ENCODE measurements at places on chromosomes 2 and 18. TPM values are rescaled to one million over a fixed set of nuclear protein-coding genes. Genes with fewer than 3 reads are reported as not detected.

DNA sequence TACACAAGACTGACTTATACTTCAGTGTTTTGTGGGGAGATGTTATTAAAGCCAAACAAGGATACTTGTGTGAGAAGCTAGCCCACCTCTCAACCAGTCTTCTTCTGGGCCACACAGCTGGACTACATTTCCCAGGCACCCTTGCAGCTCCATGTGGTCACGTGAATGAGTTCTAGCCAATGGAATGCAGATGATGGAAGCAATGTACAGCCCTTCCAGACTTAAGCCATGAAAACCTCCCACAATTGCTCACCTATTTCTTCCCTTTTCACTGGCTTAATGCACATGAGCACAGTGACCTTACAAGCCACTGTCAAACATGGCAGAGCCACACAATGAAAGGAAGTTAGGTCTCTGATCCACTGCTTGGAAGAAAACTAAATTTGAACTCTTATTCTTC, 20.4 kb upstream of the FEZ2 start:
- no peak for DNase-seq

GRCh38 chr2:143623231-143623908, 494.2 kb downstream of the ARHGAP15 start:
- DNase-seq: no peak

- DNase-seq: no peak
Observed at GRCh38 chr2:145797692-145798091, 1277.8 kb upstream of the ZEB2 start.

- no peak for DNase-seq
Observed at GRCh38 chr2:45973426-45973825, 322.0 kb downstream of the PRKCE start.

- DNase-seq: no peak
Observed at GRCh38 chr18:76894566-76895346, 72.4 kb downstream of the ZNF236 start.

DNA sequence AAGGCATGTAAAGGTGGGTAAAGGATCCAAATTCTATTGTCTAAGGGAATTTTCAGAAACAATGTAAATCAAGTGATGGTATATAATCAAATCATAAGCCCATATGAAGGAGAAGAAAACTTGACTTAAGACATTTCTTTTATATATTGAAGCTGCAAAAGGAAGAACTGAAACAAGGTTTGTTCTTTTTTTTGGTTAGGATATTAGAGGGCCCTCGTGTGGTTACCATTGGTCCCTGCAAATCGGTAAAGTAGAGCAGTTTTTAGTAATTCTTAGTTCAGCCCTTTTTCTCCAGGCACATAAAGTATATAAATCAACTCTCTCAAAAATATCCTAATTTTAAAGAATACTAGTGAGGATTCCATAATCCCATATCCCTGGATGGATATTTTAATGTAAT, 105.6 kb upstream of the STK17B start:
- no peak for DNase-seq

- no peak for DNase-seq
Observed at GRCh38 chr2:240873098-240873788, 4.6 kb downstream of the AGXT start.

- DNase-seq: no peak
Observed at GRCh38 chr2:119025762-119026351, 83.9 kb downstream of the MARCO start.

DNA sequence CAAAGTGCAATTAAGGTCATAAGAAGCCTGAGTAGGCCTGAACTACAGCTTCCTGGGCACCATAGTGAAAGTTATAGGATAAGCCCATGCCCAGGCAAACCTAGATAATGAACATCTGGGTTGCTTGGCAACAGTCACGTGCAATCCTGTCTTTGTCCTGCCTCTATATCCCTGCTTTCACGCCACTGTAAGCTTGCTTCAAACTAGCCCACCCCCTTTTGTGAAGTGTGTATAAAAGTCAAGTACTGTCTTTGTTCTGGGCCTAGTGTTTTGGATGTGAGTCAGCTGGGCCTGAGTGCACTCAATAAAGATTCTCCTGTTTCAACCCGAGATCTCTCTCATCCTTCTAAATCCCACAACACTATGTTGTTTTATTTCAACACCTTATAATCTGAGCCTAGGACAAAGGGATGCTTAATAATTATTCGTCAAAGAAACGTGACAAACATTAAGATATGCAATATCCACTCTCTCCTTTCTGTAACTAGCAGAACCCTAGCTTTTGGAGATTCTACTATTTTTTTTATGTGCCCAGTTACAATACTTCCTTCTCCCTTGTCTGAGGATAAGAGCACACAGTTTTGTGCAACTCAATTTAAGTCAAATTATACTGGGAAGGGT, 927.8 kb downstream of the SUCLG1 start:
- DNase-seq: no peak

DNA sequence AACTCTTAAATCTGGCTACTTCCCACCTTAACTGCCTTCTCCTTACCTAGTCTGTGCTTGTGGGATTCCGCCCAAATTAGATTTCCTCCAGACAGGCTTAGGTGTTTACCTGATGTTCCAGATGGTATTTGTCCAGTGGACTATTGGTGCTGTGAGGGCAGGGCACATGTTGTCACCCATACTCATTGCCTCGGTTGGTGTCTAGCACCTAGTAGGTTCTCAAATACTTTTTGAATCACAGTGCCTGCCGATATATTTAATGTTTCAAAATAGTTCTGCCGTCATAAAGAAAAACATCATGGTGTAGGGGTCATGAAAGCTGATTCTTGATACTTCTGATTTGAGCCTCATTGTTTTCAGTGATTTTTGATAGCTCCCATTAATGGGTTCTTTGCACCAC, 1.1 kb downstream of the SEPTIN2 start:
- no peak for DNase-seq

GRCh38 chr2:19748073-19748375, 153.8 kb downstream of the TTC32 start:
- DNase-seq: no peak

GRCh38 chr18:63975628-63976027, 5.7 kb downstream of the SERPINB8 start:
- no peak for DNase-seq

DNA sequence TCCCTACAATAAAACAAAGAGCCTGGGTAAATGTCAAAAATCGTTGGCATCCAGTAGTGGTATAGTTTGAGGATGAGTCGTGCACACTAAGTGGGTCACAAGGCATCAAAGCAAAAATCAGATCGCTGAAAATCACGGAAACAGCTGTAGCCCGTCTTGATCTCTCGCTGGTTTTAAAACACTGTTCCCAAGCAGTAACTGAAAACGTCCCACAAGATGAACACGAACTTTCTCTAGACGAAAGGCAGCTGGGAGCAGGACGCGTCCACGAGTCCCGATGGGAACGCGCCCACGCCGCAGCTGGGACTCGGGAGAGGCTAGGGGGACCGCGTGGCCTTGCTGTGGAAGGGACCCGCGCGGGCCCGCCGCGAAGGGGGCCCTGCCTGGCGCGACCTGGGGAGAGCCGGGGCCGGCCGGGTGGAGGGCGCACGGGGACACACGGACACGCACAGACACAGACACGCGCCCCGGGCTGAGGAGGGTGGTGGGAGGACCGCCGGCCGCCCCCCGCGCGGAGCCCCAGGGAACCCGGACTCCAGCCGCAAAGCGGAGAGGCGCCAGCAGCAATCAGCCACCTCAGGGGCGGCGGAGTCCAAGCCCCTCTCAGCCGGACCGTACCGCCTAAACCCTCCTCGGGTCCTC, 651 bp downstream of the STK17B start:
- no peak for DNase-seq

GRCh38 chr18:79421275-79421857, 25.6 kb downstream of the NFATC1 start:
- no peak for DNase-seq

DNA sequence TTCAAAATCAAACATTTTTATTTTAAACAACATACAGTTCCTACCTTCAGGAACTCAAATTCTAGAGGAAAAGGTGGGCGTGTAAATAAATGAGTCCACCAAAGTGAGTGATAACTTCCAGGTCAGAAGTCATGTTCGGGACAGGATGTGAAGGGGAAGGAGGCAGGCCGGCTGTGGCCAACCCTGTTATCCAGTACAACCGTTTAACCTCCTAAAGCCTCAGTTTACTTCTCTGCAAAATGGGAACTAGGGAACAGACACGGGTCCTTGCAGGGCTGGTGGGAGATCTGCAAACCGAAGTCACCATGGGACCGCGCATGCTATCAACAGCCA, 373 bp downstream of the EIPR1 start:
- no peak for DNase-seq

DNA sequence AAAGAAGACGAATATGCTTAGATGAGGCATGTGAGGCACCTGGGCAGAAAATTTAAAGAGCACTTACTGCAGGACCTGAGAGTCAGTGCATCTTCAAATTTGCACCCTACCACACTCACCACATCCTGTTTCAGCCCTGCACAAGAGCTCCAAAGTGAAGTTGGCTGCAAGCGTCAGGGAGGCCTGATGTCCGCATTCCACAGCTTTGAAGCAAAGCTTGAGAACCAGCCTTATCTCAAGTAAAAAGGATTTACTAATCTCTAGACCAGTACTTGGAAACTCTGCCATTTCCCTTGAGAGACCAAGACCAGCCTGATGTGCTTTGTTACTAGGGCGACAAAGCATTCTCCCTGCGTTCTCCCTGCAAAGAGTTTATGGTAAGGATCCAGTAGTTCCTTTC, 3.4 kb upstream of the ASNSD1 start:
- peak; percentile 61 for DNase-seq

GRCh38 chr2:98467082-98467536, 22.5 kb downstream of the INPP4A start:
- no peak for DNase-seq

DNA sequence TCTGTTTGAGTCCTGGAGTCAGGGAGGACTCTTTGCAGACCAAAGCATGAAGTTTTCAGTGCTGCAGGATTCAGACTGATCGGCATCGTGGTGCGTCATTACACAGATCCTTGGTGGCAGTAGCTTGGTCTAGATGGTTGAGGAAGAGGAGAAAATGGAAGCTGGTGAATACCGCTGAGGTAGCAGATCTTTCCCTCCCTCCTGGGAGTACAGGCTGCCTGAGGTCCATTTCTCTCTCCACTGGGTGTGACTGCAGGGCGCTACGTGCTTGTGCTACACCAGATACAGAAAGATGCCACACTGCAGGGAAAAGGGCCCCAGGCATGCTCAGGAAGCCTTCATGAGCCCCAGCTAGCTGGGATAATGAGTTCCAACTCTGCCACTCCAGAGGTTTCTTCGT, 3.3 kb upstream of the CNDP1 start:
- DNase-seq: no peak

DNA sequence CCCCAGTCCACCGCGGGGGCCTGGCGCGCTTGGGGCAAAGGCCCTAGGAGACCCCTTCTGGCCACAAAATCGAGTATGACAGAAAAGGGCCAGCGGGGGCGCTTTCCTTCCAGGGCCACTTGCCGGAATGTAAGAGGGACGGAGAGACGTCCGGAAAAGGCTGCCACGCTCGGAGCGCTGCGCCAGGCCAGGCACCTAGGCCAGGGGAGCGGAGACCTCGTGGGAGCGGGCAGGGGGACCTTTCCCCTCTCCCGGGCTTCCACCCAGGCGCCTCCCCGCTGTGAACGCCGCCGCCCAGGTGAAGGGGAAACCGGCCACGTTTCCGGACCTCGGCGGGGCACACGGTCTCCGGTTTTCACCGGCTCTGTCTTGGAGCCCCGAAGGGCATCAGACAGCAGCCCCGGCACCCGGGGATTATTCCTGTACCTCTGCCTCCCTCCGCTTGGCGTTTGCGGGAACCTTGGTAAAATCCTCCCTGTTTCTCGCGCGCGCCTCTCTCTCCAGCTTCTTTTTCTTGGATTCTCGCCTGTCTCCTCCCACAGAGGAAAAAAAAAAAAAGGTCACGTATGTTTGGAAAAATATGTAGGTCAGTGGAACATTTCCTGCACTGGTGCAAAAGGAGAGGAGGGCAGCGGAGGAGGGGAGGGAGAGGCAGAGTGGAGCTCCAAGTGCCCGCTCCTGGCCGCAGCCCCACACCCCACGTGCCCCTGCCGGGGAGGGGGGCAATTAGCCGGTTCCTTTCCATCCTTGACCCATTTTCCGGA, 1.2 kb upstream of the NPAS2 start:
- DNase-seq: no peak

DNA sequence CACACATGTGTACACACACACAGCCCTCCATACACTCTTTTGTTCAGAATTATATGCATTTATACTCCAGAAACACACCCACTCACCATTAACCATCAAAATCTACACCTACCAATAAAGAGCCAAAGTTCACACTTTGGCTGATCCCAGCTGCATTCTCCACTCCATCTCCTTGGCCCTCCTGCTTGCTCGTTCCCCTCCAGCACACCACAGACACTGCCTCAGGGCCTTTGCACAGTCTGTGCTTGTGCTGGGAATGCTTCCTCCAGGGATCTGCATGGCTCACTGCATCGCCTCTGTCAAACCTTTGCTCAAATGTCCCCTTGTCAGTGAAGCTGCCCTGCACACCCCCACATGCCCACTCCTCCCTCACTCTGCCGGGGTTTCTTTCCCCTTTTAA, 46.0 kb downstream of the POMC start:
- no peak for DNase-seq

DNA sequence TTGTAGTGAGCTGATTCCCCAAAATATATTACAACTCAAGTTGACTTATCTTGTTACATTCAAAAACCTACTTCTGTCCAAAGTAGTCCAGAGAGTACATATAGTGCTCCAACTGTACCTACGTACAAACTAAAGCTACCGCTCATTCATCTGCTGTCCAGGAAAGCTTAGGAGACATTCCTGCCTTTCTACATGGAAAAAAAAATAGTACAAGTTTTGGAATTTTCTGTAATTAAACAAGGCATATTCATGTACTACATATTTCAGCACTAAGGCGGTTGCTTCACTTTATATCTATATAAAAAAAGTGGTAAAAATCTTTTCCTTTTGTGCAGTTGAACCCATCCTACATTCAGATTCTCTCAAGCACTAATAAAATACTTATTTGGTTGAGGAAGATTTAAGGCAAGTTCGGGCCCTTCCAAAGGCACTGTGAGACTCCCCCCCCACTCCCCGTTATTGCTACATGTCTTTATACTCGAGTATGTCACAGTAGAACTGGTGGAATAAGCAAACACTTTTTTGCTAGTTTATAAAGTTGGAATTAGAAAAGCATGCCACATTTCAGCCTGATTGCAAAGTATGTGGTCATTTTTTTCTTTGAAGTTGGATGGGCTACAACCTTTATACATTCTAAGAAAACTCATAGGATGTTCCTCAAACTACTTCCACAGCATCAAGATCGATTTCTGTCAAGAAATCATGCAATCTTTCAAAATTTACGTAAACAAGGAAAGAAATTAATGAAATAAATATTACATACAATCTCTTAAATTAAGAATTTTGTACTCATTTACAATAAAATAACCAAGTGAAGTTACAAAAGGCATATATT, 3.7 kb downstream of the ZFP36L2 start:
- DNase-seq: no peak

- no peak for DNase-seq
Observed at GRCh38 chr2:176039375-176039774, 37.3 kb upstream of the LNPK start.

The TNFRSF11A gene
- 22.9 TPM for total RNA-seq

The CDK15 gene
- not detected for total RNA-seq

The FAP gene
- not detected for total RNA-seq

The EFEMP1 gene
- total RNA-seq: not detected

The IL36RN gene
- not detected for total RNA-seq

The TDRD15 gene
- total RNA-seq: not detected

The TXNL4A gene
- total RNA-seq: 190 TPM

The ARHGAP15 gene
- total RNA-seq: 64.3 TPM

The MAPRE3 gene
- 3.7 TPM for total RNA-seq

The SP9 gene
- total RNA-seq: not detected

The MARCO gene
- not detected for total RNA-seq

The KLHL41 gene
- total RNA-seq: not detected

The ACVR2A gene
- 3.6 TPM for total RNA-seq

The LCT gene
- 0.41 TPM for total RNA-seq

The TRABD2A gene
- 62.2 TPM for total RNA-seq

The CNGA3 gene
- total RNA-seq: not detected

The DYNAP gene
- not detected for total RNA-seq

The IGFBP5 gene
- not detected for total RNA-seq
